ENCODE measurements at places on chromosomes 2 and 18. TPM values are rescaled to one million over a fixed set of nuclear protein-coding genes. Genes with fewer than 3 reads are reported as not detected.

Gene CIB4
- total RNA-seq, result not detected

Gene OSBPL6
- total RNA-seq, result 0.53 TPM

GRCh38 chr2:41830600-41830999 is 217.2 kb upstream of the PKDCC start:
- DNase-seq, result no peak

- DNase-seq, result no peak
Measured at GRCh38 chr18:74898965-74899364, 301.3 kb downstream of the ZNF407 start.

GRCh38 chr18:62198259-62198658 is 11.2 kb downstream of the RELCH start:
- no peak for DNase-seq

GRCh38 chr2:237547841-237548416 is 18.4 kb upstream of the PRLH start:
- no peak for DNase-seq

DNA sequence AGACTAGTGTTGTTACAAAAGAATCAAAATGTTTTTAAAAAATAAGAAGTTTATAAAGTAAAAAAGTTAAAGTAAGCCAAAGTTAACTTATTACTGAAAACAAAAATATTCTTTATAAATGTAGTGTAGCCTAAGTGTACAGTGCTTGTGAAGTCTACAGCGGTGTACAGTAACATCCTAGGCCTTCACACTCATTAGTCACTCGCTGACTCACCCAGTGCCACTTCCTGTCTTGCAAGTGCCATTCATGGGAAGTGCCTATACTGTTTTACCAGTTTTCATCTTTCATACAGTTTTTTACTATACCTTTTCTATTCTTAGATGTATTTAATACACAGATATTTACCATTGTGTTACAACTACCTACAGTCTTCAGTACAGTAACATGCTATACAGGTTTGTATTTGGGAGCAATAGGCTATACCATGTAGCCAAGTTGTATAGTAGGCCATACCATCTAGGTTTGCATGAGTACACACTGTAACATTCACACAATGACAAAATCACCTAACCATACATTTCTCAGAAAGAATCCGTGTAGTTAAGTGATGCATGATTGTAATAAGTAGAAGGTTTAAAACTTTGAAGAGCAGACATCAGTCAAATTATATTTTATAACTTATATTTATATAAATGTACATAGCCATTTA is 13.4 kb downstream of the SERPINB7 start:
- DNase-seq, result peak; percentile 52

- DNase-seq, result no peak
Measured at GRCh38 chr18:46199515-46200147, 95.4 kb downstream of the HAUS1 start.

DNA sequence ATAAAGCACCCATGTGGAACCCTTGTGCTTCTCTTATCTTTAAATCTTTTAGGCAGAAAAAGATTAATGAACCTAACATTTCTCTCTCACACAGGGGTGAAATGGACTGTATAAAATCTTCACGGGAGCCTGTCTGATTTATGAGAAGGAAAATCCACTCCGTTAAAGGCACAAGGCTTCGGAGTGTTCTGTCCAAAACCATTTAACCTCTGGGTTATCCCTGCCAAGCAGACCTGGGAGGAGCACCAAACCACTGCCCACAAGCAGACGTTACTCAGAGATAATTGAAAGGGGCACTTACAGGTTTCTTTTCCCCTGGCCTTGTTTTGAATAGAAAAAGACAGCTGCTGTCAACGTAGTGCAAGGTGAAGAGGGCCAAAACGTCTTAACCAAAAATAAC is 184.4 kb upstream of the DOK6 start:
- DNase-seq, result no peak

- DNase-seq, result no peak
Measured at GRCh38 chr2:62140426-62141141, 55.3 kb upstream of the B3GNT2 start.

Measured in glomerular endothelial cell (primary cell).